ENCODE measurements at places on chromosomes 3 and 15.

GRCh38 chr15:36571301-36571700 is 8.1 kb upstream of the CDIN1 start:
- no peak for DNase-seq

DNA sequence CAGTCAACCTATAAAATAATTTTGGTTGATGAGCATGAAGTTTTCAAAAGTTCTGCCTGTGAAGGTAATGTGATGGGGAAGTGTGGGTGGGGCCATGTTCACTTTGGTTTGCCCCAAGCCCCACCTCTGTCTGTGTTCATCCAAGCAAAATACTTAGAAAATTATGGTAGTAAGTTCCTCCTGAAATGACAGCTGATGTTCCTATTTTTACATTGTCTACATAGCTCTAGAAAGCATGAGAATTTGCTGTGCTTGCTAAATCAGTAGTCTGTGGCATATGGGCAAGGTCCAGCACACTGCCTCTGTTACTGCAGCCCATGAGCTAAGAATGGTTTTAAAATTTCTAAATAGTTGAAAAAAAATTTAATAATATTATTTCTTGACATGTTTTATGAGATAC is 21.9 kb upstream of the CP start:
- no peak for DNase-seq

DNA sequence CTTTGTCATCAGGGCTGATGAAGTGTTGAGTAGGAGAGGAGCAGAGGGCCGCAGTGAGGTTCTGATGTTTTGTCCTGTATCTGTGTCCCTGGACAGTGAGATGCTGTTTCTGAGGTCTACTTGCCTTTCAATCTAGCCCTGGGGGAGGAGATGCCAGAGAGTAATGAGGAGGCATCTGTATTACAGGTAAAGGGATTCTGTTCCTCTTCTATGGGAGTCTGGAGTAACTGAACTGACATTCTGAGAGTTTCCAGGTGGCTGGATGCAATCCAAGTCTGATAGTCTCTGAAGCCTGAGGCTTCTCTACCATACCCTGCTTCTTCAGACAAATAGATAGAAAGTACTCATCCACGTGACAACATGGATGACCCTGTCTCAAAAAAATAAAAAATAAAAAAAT is 60.9 kb downstream of the IL12A start:
- DNase-seq, result no peak

DNA sequence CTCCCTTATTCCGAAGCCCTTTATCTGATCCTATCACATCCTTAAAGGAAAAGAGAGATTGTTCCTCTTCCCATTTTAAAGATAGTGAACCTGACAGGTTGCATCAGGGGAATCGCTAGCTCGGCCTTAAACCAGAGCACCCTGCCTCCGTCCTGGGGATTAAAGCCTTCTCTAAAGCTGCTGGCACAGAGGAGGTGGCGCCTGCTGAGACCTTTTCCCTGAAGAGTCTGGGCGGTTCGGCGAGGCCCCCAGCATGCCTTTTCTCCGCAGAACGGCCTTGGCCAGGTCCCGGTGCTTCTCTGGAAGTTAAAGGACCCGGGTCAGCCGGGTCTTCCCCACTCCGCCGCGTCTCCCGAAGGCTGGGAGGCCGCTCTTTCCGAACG is 593 bp downstream of the FAM219B start:
- no peak for DNase-seq

DNA sequence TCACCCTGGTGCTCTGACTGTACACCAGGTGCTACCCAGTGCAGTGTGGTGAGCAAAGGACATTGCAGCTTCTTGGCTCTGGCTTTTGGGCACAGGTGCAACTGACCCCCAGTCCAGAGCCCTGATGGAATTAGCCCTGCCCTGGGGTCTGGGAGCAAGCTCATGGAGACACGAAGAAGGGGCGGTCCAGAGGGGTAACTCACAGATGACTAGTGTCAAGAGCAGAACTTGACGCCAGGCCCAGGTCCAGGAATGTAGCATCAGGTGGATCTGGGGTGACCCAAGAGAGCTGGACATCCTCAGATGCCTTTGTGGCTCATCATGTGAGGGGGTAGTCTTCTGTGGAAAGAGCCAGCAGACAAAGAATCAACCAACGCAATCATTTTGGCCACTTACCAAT is 88.9 kb downstream of the ASB7 start:
- no peak for DNase-seq

- DNase-seq, result no peak
Observed at GRCh38 chr3:127121885-127122284, 71.0 kb upstream of the PRR23E start.

DNA sequence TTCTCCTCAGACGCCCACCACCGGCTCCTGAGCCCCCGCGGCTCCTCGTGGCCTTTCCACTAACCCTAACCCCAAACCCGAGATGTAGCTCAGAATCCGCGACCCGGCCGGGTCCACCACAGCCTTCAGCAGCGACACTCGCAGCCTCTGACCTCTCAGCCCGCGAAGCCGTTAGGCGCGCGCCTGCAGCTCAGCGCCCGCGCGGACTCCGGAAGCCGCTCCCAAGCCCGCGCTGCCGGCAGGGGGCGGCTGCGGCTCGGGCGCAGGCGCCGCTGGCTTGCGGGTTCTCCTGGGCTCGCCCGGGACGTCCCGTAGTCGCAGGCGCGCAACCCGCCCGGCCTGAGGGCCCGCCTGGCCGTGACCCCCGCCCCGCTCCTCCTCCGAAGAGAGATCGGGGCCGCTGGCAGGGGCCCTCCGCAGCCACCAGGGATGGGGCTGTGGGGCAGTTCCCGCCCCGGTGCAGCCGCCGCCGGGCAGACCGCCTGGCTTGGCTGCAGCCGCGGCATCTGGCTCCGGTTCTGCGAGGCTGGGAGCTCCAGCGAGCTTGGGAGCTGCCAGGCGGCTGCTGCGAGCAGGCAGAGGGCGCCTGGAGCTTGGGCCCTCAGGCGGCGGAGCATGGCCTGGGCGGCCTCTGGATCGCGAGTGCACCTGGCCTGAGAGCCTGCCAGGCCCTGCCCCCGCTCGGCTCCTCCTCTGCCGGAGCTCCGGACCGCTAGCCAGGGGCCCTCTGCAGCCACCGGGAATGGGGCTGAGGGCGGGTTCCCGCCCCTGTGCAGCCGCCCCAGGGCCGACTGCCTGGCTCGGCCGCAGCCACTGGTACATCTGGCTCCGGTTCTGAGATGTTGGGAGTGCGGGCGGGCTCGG is 120.7 kb downstream of the LMLN start:
- DNase-seq, result peak; percentile 56

DNA sequence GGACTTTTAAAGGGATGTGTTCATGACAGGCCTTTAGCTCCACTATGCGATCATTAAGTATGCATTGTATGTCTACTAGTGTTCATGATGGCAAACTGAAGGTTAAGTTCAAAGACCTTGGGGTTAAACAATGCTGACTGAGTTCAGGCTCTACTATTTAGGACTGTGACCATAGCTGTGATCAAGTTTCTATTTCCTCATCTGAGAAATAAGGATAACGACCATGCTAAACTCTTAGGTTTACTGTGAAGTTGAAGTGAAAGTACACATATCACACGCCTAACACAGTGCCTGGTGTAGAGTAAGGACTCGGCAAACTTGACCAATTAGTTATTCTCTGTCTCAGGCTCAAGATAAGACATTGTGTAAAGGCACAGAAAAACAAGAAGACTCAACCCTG is 243.2 kb downstream of the MBNL1 start:
- no peak for DNase-seq

DNA sequence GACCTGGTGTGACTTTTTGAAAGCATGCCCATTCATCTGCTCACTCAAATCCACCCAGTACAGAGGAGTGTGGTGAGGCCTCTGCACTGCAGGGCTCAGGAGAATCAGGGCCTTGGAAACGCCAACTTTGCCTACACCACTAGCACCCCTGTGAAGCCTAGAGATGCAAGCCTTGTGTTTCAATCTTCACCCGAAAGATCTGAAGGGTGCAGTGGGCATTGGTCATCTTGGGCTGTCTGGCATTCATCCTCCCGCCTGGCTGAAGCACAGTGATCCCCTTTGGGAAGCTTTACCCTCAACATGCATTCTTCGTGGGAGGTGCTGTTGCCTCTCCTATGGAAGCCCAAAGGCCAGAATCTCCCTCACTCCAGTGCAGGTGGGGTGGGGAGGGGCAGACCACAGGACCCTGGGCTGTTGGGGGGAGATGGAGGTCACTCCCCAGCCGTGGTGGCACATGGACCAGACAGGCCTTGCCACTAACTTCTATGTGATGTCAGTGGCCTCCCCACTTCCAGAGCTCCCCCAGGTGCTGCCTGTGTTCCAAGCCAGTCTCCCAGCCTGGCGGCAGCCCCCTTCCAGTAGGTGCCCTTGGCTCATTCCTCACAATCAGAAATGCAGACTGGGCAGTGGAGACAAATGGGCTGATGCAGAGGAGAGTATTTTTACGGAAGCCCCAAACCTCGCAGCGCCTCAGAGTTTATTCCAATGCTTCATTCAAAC is 92.5 kb downstream of the ADAMTS17 start:
- no peak for DNase-seq

GRCh38 chr3:158976966-158977365 is 175.1 kb downstream of the MFSD1 start:
- DNase-seq, result no peak

DNA sequence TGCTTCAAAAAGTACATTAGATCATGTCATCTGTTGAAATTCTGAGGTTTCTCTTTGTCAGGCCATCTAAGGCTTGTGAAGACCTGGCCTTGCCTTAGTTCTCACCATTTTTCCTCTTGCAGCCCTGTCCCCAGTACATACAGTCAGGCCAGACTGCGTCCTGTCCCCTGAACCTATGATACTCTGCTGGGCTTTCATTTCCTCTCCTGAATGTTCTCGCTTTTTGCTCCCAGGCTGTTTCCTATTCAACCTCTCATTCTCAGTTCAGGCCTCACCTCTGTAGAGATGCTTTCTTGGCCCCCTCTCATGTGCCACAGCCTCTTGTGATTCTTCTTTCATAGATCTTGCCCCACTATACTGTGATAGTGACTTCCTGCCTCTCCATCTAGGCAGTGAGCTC is 648.8 kb upstream of the KCNMB2 start:
- no peak for DNase-seq

- no peak for DNase-seq
Observed at GRCh38 chr3:193897731-193898180, 238.2 kb upstream of the HES1 start.

GRCh38 chr15:65738649-65739048 is 53.4 kb downstream of the DENND4A start:
- no peak for DNase-seq

DNA sequence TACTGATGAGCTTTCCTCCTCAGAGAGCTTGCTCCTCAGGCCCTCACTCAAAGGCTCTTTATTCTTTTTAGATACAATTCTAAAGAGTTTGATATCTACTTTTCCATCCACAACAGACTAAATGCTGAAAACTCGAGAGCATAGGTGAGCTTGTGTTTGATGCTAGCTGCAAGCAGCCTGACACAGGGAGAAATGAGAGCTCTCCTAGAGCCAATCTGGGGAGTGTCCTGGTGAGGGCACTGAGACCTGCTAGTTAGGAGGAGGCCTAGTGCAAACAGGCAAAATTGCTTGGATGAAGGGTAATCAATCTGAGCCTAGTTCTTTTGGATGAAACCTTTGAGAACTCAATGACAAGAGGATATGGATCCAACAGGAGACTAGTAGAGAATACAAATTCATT is 300.8 kb downstream of the ZBTB20 start:
- DNase-seq, result no peak

GRCh38 chr15:91142946-91143345 is 42.9 kb downstream of the SV2B start:
- DNase-seq, result no peak

GRCh38 chr3:5233026-5233425 is 45.5 kb downstream of the EDEM1 start:
- no peak for DNase-seq

- no peak for DNase-seq
Observed at GRCh38 chr3:156456771-156457224, 98.1 kb downstream of the SSR3 start.

DNA sequence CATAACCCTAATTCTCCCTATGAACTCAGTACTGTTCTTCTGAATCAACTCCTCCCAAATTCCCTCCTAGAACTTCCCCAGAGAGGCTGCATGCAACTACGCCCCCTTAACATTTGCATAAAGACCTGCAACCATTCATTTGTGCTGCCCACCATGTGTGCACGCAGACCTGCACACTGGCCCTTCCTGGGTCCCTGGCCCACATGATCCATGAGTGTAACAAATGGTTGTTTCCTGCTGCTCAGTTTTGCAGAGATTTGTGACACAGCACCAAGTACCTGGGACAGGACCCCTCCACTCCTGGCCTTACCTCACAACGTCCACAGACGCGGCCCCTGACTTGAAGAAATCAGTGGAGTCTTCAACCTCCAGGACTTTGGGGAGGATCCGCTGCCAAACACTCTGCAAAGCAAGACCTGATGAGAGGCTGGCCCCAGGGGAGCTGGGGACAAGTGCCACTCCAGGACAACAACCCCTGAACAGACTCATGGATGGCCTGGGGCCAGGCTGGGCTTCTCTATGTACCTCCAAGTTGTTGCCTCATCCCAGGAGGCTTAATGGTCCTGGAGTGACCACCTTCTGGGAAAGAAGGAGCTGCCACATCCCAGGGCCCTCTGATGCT is 33.8 kb downstream of the ALDH1L1 start:
- DNase-seq, result no peak

DNA sequence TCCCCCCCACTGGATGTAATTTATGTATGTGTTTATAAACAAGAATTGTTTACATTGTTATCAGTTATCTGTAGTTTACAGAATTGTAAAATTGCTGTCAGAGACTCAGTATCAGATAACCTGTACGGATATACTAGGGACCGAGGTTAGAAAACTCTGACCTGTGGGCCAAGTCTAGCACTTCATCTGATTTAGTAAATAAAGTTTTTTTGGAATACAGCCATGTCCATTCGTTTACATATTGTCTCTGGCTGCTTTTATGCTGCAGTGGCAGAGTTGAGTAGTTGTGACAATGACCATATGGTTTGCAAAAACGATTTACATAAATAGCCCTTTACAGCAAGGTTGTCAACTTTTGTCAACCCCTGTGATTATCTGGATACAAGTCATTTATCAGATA is 52.6 kb downstream of the LRRC28 start:
- no peak for DNase-seq
